ENCODE measurements at places on chromosomes 1 and 21.

DNA sequence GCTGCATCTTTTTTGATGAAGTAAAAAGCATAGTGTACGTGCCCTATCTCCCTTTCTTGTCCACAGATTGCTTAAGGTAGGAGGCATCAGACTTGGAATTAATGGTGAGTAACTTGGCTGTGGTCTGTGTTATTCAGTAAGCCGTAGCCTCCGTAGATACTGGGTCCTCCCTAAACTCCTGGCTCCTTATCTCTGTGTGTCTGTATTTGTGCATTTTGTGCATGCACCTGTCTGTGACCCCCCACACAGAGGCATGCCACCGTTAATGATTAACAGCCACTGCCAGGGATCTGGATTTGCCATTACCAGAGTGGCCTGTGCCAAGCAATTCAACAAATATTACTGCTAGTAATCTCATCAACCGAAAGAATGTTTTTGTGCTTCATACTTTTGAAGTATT lies 31.9 kb downstream of the MAP3K21 start:
- no peak for DNase-seq

DNA sequence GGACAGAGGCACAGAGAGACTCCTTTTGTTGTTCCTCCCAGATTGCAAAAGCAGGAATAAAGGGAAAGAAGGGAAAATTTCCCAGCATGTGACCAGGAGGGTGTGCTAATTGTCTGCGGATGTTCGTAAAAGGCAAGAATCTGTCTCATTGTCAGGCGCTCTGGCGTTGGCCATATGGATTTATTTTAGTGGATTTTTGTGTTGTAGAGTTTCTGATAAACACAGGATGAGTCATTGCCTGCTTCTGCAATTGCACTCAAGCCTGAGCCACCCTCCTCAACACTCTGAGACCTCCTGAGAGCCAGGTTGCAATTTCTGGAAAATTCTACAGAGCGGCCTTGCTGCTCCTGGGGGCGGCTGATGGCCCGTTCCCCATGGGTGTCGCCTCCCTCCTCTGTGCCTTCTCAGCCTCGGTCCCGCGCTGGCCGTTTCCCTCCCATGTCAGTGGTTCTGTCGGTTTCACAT lies 227.7 kb downstream of the KAZN start:
- DNase-seq: no peak

- no peak for DNase-seq
These were observed 105.0 kb downstream of the BRINP2 start for GRCh38 chr1:177275736-177276135.

DNA sequence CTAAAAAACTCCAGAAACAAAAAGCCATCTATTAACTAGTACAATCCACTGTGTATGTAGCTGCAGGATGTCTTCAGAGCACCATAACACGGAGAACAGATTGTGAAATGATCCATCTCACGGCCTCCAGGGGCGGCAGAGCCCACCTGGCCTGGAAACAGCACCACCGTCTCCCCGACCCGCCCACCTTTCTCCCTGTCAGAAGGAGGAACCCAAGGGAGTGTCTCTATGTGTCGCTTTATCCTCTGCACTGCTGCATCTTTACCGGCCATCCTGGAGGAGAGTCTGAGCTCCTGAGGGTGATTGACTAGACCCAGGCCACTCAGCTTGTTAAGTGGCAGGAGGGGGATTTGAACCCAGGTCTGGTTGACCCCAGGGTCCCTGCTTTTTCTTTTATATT lies 405.0 kb downstream of the MATN1 start:
- DNase-seq: no peak

DNA sequence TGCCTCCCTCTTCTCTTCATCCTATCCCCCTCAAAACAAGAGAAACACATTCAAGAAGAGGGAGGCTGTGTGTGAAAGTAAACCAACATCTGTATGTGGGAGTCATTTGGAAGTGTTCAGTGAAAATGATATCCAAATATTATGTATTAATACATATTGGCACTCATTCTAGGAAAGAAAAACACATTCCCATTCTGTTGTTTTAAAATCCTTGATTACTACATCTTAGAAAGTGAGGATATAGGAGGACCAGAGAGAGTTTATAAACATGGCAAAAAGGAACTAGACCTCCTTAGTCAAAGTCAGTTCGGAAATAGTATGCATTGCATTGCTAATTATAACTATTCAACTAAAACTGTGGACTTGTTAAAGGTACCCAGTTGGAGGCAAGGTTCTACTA lies 786.6 kb downstream of the ADGRL2 start:
- no peak for DNase-seq

GRCh38 chr1:218079347-218079746 lies 205.7 kb upstream of the RRP15 start:
- no peak for DNase-seq

DNA sequence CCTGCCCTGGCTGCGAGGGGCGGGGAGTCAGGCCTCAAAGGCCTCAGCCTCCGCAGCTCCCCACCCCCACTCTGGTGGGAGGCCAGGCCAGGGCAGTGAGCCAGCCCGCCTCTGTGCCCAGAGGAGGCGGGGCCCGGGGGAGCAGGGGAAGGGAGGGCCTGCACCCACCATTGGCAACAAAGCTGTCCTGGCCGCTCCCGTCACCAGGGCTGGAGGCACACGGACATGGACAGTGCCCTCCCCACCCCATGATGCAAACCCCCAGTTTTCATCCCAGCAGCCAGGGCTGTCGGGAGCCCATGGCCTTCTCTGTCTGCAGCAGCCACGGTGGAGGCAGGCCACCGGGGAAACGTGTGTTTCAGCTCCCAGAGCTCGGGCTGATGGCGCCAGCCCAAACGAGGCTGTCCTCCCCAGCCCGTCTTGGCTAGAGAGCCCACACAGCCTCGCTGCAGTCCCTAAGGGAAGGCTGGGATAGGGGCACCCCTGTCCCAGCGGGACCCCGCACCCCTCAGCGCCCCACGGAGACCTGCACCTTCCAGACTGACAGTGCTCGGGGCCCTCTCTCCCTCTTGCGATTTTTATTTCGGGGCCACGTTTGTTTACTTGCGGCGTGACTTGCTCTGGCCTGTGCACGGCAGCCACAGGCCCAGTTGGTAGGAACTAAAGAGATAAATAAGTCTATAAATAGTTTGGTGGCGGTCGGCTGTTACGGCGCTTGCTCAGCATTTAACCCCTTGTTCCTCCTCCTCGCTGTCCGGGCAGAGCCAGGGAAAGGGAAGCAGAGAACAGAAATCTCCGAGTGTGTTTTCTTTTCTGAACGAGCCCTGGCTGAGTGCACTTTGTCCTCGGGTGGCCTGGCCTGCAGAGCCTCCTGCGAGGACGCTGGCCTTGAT lies 101.8 kb downstream of the PRDM16 start:
- no peak for DNase-seq

GRCh38 chr1:86938450-86938849 lies 24.0 kb downstream of the HS2ST1 start:
- DNase-seq: no peak

- DNase-seq: no peak
These were observed 61.7 kb downstream of the ERICH3 start for GRCh38 chr1:74611887-74612286.

DNA sequence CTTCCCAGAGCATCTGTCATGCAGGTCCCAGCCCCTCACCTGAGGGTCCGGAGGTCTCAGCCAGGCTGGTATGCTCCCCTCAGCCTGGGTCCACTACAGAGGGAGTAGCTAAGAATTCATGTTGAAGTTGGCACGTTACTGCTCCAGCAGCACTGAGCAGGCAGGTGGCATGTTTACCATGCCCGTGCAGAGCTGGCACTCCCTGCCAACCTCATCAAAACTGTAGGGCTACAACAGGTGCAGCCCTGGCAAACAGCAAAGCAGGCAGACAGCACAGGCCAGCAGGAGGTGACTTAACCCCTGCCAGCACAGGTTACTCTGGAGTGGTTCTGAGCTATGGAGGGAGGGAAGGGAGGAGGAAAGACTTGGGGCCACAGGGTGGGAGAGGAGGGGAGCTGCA lies 46.4 kb downstream of the NUAK2 start:
- DNase-seq: peak; percentile 61

DNA sequence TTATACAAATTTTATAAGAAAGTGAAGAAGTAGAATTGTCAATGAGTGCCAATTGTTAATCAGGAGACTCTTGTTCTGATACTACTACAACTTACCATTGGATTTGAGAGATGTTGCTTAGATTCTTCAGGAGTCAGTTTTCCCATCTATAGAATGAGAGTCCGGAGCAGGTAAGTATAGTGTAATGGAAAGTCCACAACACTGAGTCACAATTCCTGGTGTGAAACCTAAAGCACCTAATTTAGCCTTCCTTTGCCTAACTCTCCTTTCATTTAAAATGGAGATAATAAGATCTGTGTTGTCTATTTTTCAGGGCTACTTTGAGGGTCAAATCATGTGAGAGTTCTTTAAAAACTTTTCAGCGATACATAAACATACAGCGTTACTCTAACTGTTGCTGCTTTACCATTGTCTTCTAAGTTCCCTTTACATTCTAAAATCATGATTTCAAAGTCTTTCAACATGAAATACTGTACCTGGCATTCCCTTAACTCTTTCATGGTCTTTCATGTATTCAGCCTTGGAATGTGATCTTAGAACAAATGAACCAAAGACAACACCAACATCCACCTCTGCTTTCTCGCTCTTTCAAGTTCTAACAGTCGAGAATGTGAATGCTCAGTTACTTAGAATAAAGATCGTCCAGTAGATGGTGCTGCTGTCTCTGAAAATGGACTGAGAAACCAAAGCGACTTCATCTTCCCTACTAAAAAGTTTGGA lies 90.9 kb downstream of the SLC30A10 start:
- no peak for DNase-seq
